Smooth muscle cell of the pulmonary artery (primary cell): ENCODE measurements at places on chromosomes 11 and 22. TPM values are rescaled to one million over a fixed set of nuclear protein-coding genes. Genes with fewer than 3 reads are reported as not detected.

Gene PHLDB1
- 157 and 161 TPM in 2 replicates for total RNA-seq

Gene PNPLA5
- total RNA-seq = not detected in 2 replicates

Gene TEX12
- total RNA-seq = 0.20 TPM in 1 of 2 replicates, not detected in the other

Gene KRTAP5-7
- not detected in 2 replicates for total RNA-seq

Gene OR52N4
- total RNA-seq = not detected in 2 replicates

Gene ASRGL1
- 0.23 and 0.59 TPM in 2 replicates for total RNA-seq

Gene SEPTIN3
- total RNA-seq = 0.07 and 0.30 TPM in 2 replicates

Gene NDUFS8
- total RNA-seq = 81.6 and 115 TPM in 2 replicates

Gene PARVG
- 0.13 TPM in 1 of 2 replicates, not detected in the other for total RNA-seq

Gene KRTAP5-1
- total RNA-seq = not detected in 2 replicates

Gene PAMR1
- 74.1 and 303 TPM in 2 replicates for total RNA-seq

Gene FAM180B
- not detected in 2 replicates for total RNA-seq

Gene APOA4
- not detected in 2 replicates for total RNA-seq

Gene OR5AN1
- total RNA-seq = not detected in 2 replicates

Gene LIF
- total RNA-seq = 46.1 and 47.4 TPM in 2 replicates

Gene HEPHL1
- total RNA-seq = not detected in 2 replicates

Gene GGTLC2
- total RNA-seq = not detected in 2 replicates

Gene MS4A12
- total RNA-seq = not detected in 2 replicates

Gene LRP5
- total RNA-seq = 110 and 164 TPM in 2 replicates

Gene OR5M10
- not detected in 2 replicates for total RNA-seq

Gene C11orf97
- total RNA-seq = not detected in 2 replicates

Gene OR52H1
- 0.91 and 0.99 TPM in 2 replicates for total RNA-seq

Gene PLEKHB1
- total RNA-seq = 2.1 and 2.5 TPM in 2 replicates

Gene LRRC10B
- 0.20 TPM in 1 of 2 replicates, not detected in the other for total RNA-seq

Gene KCNC1
- 0.20 TPM in 1 of 2 replicates, not detected in the other for total RNA-seq

Gene RBMXL2
- not detected in 2 replicates for total RNA-seq

Gene CLMP
- 206 and 339 TPM in 2 replicates for total RNA-seq

Gene FGF3
- not detected in 2 replicates for total RNA-seq

Gene CABP2
- not detected in 2 replicates for total RNA-seq

Gene KRTAP5-2
- not detected in 2 replicates for total RNA-seq

Gene OR8D4
- not detected in 2 replicates for total RNA-seq

Gene LMNTD2
- 0.39 and 0.73 TPM in 2 replicates for total RNA-seq
